ENCODE measurements at places on chromosomes 16 and 17.

- no peak for DNase-seq
Measured at GRCh38 chr16:49510654-49511305, 137.2 kb downstream of the C16orf78 start.

GRCh38 chr16:10741844-10742243 lies 1.8 kb upstream of the NUBP1 start:
- DNase-seq, result no peak

DNA sequence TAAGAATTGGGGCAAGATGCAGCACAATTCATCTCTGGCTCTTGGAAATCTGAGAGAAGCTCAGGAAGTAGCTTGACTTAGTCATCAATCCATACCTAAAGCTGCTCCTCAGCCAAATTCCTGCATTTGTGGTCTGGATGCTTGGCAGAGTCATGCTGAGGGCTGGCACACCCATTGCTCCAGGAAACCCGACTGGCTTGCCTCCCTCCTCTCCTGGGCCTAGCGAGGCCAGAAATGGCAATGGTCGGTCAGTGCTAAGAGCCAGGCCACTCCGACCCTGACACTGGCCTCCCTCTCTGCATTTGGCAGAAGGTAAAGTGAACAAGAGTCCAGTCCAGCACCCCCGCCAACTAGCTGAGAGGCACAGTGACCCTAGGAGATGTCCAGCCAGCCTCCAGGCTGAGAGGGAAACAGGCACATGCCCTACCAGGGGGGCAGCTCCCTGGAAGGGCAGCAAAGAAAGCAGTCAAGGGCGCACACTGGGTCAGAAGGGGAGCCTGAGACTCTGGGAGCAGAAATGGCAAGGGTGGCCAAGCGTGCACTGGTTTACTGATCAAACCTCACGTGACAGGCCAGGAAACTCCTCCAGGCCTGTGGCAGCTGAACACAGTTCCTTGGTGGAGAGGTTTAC lies 10.0 kb downstream of the POLDIP2 start:
- no peak for DNase-seq

GRCh38 chr17:45172541-45173286 lies 11.0 kb downstream of the HEXIM2 start:
- peak; percentile 35 for DNase-seq

GRCh38 chr16:88919936-88920335 lies 53.5 kb upstream of the PABPN1L start:
- no peak for DNase-seq

DNA sequence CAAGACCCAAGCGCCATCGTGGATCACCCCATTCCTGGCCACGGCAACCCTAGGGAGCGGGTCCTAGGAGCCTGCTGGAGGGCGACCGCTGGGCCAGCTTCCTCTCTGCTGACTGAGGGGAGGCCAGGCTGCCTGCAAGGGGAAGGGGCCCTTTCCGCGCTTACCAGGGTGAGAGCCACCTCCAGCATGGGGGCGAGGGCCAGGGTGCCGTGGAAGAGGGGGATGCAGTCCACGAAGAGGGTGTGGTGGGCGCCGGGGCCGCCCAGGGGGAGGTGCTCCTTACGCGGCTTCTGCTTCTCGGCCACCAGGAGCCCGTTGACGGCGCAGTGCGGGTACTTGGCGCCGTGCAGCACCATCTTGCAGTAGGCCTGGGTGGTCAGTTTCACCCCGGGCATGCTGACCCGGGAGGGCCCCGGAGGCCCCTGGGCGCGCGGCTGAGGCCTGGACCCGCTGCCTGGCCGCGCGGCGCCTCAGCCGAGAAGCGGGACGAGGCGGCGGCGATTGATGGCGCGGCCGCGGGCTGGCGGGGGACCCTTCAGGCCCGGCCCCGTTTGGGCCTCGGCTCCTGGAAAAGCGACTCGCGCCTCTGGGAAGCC lies 345 bp downstream of the EMC8 start:
- no peak for DNase-seq

DNA sequence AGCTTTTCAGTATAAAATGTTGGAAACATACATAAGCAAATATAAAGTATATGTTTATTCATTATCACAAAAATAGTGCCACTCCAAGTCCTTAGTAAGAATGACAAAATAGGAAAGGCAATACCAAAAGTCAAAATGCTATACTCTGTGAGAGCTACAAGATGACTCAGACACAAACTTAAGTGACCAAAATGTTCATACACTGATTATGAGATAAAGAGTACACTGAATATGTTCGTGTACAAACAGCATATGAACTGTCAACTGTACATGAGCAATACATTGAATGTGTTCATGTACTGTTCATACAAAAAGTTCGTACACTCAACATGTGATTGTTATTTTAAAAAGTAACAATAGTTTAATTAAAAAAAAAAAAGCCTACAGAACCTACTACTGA lies 103.3 kb downstream of the CA4 start:
- no peak for DNase-seq

- no peak for DNase-seq
Measured at GRCh38 chr17:17084317-17084835, 42.1 kb downstream of the MPRIP start.

- no peak for DNase-seq
Measured at GRCh38 chr17:35708149-35708548, 23.3 kb upstream of the RASL10B start.

DNA sequence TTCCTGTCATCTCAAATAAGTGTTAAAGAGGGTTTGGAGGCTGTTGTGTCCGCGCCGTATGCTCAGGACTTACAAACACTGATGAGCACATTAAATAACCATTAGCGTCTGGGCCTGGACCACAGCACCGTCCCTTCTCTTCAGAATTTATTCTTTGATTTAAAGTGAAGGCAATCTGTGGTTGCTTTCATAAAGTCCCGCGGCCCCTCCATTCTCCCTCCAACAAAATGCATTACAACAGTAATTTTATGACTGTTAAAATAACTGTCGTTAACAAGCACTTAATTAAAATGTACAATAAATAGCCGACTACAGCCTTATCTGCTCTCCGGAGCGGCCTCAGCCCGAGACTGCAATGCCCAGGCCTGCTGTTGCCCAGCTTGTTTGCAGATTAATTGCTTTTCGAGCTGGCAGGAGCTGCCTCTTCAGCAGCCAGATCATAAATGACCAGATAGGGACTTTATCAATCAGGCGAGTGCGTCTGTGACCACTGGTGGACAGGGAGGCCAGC lies 30.6 kb upstream of the IRX3 start:
- DNase-seq, result no peak

- no peak for DNase-seq
Measured at GRCh38 chr17:49881054-49881402, 33.2 kb upstream of the TAC4 start.

GRCh38 chr16:65284626-65285025 lies 162.8 kb upstream of the CDH11 start:
- DNase-seq, result no peak

- DNase-seq, result no peak
Measured at GRCh38 chr16:76676356-76676755, 399.2 kb downstream of the CNTNAP4 start.

DNA sequence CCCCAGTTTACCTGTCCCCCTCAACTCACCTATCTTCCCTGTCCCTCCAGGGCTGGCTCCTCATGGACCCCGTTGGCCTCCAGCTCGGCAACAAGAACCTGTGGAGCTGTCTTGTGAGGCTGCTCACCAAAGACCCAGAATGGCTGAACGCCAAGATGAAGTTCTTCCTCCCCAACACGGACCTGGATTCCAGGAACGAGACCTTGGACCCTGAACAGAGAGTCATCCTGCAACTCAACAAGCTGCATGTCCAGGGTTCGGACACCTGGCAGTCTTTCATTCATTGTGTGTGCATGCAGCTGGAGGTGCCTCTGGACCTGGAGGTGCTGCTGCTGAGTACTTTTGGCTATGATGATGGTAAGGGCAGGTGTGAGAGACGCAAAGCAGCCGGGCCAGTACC lies 31.3 kb downstream of the NLRC5 start:
- no peak for DNase-seq

DNA sequence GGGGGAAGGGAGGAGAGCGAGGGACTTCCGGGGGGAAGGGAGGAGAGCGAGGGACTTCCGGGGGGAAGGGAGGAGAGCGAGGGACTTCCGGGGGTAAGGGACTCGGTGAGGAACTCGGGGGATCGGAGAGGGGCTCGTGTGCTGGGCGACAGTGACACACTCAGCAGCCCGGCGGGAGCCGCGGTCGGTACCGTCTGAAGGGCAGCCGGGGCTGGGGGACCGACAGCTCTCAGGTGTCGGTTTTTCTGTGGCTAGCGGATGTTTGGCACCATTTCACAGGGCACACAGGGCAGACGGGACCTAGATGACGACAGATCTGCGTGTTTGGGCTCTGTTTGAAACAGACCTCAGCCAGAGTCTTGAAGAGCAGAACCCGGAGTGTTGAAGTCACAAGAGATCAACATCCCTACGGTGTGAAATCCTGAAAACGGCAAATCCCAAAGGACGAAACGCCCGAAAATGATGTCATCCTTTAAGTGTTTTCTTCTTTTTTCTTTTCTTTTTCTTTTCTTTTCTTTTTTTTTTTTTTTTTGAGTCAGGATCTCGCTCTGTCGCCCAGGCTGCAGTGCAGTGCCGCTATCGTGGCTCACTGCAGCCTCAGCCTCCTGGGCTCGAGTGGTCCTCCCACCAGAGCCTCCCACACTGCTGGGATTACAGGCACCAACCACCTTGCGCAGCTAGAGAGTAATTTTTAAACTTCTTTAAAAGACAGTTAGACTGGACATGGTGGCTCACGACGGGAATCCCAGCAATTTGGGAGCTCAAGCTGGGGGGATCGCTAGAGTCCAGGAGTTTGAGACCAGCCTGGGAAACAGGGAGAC lies 23.9 kb downstream of the ZNF778 start:
- peak; percentile 56 for DNase-seq

GRCh38 chr16:67050796-67051195 lies 21.8 kb downstream of the CBFB start:
- no peak for DNase-seq

GRCh38 chr16:58128181-58128631 lies 975 bp downstream of the CFAP20 start:
- DNase-seq, result no peak

DNA sequence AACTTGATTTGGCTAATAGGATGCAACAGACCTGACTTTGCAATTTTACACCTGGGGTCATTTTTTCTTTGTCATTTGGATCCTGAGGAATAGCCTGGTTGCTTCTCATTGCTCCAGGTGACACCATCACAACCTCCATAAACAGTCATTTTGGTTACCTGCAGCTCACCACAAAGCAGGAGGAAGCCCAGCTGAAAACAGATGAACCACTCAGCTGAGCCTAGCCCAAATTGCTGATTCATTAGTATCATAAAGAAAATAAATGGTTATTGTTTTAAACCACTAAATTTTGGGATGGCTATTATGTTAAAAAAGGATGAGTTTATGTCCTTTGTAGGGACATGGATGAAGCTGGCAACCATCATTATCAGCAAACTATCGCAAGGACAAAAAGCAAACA lies 841.0 kb upstream of the EEF2KMT start:
- DNase-seq, result no peak

DNA sequence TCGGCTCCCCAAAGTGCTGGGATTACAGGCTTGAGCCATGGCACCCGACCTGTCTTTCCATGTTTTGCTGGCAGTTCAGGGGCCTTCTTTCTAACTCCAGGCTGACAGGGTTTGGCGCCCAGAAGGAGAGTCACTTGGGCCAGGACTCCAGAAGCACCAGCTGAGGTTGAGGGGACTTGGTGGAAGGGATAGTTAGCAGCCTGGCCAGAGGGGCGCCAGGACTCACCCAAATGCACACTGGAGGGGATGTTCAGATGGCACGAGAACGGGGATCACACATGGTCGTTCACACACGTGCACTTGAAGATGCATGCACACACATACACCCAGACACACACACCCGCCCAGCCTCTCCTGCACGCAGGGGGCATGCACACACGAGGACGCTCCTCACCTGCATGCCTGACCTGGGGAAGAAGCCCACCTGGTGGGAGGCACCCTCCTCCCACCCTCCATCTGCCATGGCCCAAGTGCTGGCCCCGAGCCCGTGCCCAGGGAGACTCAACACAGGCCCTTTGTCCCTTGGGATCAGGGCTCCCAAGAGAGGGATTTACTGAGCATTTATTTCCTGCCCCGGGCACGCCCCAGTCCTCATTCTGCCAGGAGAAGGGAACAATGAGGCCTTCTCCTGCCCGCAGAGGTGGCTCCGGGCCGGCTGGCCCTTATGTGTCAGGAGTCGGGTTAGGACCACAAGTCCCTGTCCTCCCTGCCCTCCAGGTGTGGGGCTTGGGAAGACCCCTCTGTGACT lies 2.3 kb upstream of the PRSS21 start:
- no peak for DNase-seq
